Pericardium fibroblast (primary cell): ENCODE measurements at places on chromosomes 7 and 10. TPM values are rescaled to one million over a fixed set of nuclear protein-coding genes. Genes with fewer than 3 reads are reported as not detected.

DENND11 gene
- total RNA-seq = 2.4 and 2.6 TPM in 2 replicates

SEMA3C gene
- total RNA-seq = 54.1 and 55.4 TPM in 2 replicates

PARD3 gene
- 24.9 and 27.7 TPM in 2 replicates for total RNA-seq

CISD1 gene
- 12.3 and 19.0 TPM in 2 replicates for total RNA-seq

ADAMTS14 gene
- 0.17 and 1.1 TPM in 2 replicates for total RNA-seq

ELAPOR2 gene
- 3.0 and 11.8 TPM in 2 replicates for total RNA-seq

TDRD1 gene
- 0.23 TPM in 1 of 2 replicates, not detected in the other for total RNA-seq

GPR22 gene
- total RNA-seq = not detected in 2 replicates

CALHM3 gene
- 0.58 TPM in 1 of 2 replicates, not detected in the other for total RNA-seq

CEP55 gene
- 0.94 and 1.9 TPM in 2 replicates for total RNA-seq

ATOH7 gene
- not detected in 2 replicates for total RNA-seq

RBP4 gene
- 1.2 and 6.2 TPM in 2 replicates for total RNA-seq

RBM48 gene
- 5.6 and 7.5 TPM in 2 replicates for total RNA-seq

RNF148 gene
- total RNA-seq = 0.23 and 0.43 TPM in 2 replicates

NME8 gene
- total RNA-seq = not detected in 2 replicates

LIPF gene
- not detected in 2 replicates for total RNA-seq

SEMA3A gene
- 1.2 and 2.8 TPM in 2 replicates for total RNA-seq

RAMP3 gene
- total RNA-seq = not detected in 2 replicates

TMEM168 gene
- 12.1 and 14.8 TPM in 2 replicates for total RNA-seq

ANKRD61 gene
- 0.09 TPM in 1 of 2 replicates, not detected in the other for total RNA-seq

CDC14C gene
- not detected in 2 replicates for total RNA-seq

UROS gene
- 68.4 and 74.4 TPM in 2 replicates for total RNA-seq

NACAD gene
- total RNA-seq = 1.6 and 3.9 TPM in 2 replicates

FHIP2A gene
- total RNA-seq = 16.5 and 25.3 TPM in 2 replicates

CYTH3 gene
- total RNA-seq = 35.7 and 87.3 TPM in 2 replicates

PIK3AP1 gene
- not detected in 2 replicates for total RNA-seq

ATXN7L1 gene
- 2.8 and 3.1 TPM in 2 replicates for total RNA-seq

HABP2 gene
- total RNA-seq = not detected in 2 replicates

MBL2 gene
- total RNA-seq = not detected in 2 replicates

UBE2H gene
- 51.0 and 79.3 TPM in 2 replicates for total RNA-seq

EFCAB10 gene
- not detected in 2 replicates for total RNA-seq

BLNK gene
- not detected in 2 replicates for total RNA-seq

IFIT1 gene
- 12.6 and 23.2 TPM in 2 replicates for total RNA-seq

KLF14 gene
- 0.34 and 0.58 TPM in 2 replicates for total RNA-seq

STAG3 gene
- total RNA-seq = 0.17 and 0.23 TPM in 2 replicates

SAMD9L gene
- total RNA-seq = 3.0 and 8.8 TPM in 2 replicates

ASB10 gene
- not detected in 2 replicates for total RNA-seq

TMEM130 gene
- under 0.01 and 1.8 TPM in 2 replicates for total RNA-seq

FOXI2 gene
- not detected in 2 replicates for total RNA-seq

CYP2C19 gene
- not detected in 2 replicates for total RNA-seq

STEAP4 gene
- total RNA-seq = 4.9 TPM in 2 replicates

NET1 gene
- total RNA-seq = 4.0 and 13.9 TPM in 2 replicates

TUBB8 gene
- total RNA-seq = not detected in 2 replicates

FAM24A gene
- total RNA-seq = not detected in 2 replicates
